ENCODE measurements at places on chromosomes 5 and 9. TPM values are rescaled to one million over a fixed set of nuclear protein-coding genes. Genes with fewer than 3 reads are reported as not detected.

GRCh38 chr5:148482697-148483462 is 99.1 kb downstream of the FBXO38 start:
- DNase-seq: peak; percentile 40

DNA sequence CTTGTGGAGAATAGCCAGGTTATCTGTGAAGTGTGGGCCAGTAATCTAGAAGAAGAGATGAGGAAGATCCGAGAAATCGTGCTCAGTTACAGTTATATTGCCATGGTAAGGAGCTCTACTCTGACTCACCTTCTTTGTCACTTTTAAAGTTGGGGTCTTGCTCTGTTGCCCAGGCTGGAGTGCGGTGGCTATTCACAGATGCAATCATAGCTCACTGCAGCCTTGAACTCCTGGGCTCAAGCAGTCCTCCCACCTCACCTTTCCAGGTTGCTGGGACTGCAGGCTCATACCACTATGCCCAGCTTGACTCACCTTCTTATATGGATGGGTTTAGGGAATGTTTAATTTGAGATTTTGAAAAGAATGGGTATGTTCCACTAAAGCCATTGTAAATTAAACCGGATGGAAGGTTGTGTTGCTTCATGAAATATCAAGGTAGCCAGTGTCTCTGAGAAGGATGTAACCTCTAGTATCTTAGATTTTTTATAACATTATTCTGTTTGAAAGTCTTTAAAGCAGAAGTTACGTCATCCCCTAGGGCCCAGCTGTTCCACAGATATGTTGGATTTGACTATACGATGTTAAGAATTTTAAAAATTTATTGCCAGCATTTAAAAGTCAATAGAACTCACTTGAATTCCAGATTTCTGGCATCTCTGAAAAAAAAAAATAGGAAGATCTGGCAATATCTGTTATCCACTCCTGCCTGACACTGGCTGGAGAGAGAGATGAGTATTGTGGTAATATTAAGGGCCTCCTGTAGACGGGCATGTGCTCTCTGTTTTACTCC is 5.1 kb downstream of the CNOT8 start:
- no peak for DNase-seq

DNA sequence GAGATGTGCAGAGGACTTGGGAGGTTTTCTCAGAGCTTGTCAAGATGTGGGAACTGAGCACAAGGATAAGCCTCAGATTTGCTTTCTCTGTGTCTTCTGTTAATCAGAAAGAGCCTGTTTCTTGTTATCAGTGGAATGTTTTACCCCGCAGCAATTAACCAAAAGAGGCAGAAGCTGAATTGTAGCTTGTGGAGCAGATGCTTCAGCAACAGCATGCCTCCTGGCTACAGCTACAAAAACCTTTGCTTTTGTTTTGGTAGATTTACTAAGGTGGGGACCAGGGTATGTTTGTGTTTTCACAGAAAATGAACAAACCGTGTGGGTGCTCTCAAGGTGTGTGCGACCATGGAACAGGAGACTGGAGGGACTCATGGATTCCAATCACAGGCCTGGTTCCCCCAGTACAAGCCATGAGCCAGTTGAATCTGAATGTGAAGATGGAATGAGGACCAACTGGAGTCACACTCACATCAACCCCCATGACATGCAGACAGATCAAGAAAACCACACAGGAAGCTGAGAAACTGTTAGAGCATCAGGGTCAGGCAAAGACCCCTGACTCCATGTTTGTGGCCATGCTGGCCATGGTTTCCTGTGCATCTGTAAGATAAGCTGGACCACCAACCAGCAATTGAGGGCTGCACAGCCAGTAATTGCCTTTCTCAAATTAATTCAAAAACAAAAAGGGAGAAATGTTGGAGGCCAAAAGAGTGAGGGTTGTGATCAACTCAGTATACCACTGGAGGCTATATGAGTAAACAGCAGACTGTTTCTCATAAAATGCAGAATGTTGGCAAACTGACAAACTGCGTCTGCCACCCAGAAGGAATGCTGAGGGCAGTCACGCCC is 6.9 kb downstream of the UGT3A2 start:
- peak; percentile 31 for DNase-seq

GRCh38 chr9:105053209-105053652 is 125.3 kb upstream of the ABCA1 start:
- peak; percentile 92 for DNase-seq

DNA sequence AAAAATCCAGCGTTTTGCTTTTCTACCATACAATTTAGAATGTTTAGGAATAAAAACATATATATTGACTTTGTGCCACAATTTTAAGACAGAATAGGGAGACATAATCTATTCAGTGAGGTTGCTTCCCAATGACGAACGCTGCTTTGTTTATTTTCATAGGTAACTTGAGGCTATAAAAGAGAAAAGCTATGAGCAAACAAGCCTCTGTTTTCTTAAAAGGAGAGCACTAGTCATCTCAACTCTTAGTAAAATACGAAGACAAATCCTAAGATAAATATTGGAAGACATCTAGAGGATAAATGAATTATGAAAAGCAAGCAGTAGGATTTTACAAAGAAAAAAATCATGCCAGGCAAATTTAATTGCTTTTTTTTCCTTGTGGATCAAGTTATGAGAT is 363.6 kb downstream of the ANXA1 start:
- no peak for DNase-seq

DNA sequence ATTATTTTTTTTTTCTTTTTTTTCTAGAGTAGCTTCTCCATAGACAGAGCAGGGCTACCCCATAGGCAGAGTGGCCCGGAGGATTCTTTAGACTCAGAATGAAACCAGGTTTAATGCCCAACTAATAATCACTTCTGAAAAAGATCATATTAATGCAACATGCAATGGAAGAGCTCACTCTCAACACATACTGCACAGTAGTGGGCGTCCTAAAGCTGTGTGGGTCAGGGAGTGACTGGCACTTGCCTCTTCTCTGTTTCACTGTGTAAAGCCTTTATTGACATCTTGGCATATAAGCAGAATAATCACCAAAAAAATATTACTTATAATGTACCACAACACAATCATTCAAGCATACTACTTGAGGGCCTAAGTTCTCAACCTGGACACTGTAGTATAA is 11.1 kb downstream of the PWWP2A start:
- DNase-seq: no peak

DNA sequence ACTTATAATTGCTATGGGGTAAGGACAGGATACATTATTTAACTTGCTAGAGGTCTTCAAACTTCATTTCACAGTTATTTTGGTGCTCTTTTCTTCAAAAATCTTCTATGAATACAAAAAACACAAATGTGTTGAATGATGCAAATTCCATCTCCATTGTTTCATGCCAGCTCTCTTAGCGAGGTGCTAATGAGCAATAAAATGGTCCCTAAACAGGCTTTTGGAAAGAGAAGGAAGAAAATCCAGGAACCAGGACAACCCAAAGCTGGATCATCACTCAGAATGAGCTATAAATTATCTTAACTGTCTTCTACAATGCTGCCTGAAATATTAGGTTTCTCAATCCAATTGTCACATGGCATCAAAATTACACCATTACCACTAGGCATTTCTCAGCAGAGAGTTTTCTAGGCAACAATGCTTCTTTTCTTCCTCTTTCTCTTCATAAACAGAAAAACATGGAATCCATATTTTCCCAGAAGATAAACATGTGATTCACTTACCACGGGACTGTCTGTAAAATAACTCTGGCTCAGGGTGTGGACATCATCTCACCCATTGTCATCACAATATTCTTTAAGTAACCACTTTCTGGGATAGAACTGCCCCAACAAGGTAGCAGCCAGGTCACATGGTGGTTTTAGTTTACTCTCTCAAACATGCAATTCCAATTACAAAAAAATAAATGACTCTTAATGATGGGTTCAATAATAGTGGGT is 249.4 kb downstream of the NPR3 start:
- DNase-seq: peak; percentile 93

DNA sequence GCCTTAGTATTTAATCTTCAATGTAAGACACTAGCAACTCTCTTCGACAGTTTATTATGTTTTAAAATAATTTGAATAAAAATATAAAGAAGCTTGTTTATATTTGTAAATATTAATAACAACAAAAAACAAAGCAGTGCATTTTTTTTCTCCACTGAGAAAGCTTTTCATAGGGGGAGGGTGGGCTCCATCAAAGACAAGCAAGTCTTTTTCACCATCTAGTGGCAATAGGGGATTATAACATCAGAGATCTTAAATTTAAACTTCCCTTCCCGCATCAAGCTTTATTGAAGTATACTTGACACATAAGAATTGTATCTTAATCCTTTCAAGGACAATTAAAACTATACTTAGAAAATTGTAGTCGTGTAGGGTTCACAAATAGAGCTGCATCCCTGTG is 9.3 kb upstream of the OR13F1 start:
- DNase-seq: no peak

GRCh38 chr9:5813824-5814223 is 19.1 kb downstream of the ERMP1 start:
- peak; percentile 63 for DNase-seq

DNA sequence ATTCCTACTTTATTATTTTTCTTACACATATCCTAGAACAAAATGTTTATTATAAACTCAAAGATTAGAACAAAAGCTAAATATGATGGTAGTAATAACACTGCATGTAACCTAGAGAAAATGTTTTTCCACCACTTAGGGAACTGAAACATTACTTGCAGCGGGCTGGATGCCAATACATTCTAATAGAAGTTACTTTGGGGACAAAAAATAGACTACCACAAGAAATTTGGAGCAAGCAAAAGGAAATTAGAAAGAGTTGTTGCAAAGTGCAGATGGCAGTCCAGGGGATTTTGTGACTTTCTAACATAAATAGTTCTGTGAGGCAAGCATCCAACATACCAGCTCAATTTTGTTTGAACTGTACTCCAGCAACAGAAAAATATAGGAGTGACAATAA is 255.3 kb upstream of the GRIN3A start:
- no peak for DNase-seq

DNA sequence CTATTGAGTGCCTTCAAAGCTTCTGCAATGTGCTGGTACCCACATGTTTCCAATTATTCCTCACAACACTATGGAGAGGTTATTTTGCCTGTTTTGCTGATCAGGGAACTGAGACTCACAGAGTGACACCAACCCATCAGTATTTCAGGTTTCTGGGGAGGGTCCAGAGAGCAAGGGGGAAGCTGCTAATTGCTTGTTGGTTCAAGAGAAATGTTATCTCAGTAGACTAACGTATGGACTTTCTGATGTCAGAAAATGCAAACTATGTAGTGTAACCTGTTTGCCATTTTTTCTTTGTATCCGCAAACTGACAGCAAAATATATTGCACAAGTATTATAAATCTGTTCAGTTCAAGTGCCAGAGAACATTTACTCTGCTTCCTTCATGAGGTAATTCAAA is 108.3 kb upstream of the MSX2 start:
- no peak for DNase-seq

DNA sequence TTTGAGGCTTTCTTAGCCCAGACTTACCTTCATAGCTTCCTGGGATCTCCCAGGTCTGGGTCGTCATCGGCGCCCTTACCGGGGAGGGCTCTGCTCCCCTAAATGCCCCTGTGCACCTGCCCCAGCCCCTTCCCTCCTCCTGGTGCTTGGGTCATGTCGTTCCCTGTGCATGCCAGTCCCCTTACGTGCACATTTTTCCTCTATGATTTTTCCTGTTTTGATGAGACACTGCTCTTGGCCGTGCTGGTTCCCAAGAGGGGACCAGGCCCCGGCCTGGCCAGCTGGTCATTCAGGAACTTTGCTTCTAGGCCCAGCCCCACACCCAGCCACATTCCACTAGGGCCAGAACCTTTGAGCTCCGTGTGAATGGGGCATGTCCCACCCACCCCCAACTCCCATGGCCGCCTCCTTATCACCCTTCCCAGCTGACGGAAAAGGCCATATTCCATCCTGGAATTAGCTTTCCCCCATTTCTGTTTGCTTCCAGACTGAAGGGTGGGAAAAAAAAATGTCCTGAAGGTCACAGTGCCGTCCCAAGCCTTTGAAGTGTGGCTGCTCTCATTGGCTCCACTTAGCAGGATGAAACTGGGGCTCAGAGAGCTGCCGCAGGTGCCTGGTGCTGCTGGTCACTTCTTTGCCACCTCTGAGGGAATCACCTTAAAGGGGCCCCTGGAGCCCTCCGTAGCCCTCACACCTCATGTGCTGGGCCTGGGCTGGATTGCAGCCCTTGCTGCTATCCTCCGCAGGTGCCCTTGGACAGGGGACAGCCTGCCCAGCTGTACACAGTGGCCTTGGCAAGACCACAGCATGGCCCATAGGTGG is 25.1 kb downstream of the ERGIC1 start:
- no peak for DNase-seq

DNA sequence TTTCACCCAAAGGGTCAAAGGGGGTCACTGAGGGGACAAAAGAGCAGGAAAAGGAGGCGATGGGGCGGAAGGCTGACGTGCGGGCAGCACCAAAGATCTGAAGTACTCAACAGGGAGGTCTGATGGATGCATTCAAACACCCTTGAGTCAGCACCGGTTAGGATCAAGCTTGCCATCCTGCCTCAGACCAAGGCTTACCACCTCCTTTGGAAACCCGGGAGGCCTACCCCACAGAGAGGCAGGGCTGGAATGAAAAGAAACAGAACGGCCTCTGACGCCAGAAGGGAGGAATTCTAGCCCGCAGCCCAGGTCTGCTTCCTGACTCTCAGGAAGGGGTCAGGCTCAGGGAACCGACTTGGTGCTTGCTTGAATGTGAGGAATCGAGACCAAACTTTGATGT is 125.6 kb downstream of the PAPPA start:
- DNase-seq: no peak

DNA sequence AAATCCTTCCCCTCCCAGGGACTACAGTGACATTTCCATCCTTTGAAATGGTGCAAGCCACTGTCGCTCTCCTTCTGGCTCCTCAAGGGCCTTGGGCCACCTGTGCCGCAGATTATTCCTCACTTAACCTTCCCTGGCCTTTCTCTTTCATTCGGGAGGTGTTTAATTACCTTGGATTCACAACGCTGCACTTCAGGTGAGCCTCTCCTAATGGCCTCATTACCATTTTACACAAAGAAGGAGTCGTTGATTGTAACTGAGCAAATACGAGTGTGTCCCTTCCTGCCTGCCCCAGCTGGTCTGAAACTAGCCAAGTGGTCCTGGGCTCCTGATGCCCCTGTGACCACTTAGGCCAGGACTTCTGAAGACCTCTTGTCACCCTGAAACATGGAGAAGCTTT is 205.0 kb downstream of the CRB2 start:
- no peak for DNase-seq

- DNase-seq: no peak
Observed at GRCh38 chr5:81269751-81270393, 31.5 kb upstream of the ZCCHC9 start.

The ZNF462 gene
- polyA plus RNA-seq: 9.1 TPM

The TRAF1 gene
- polyA plus RNA-seq: 0.28 TPM

The SLC34A1 gene
- 0.02 TPM for polyA plus RNA-seq

The SV2C gene
- under 0.01 TPM for polyA plus RNA-seq

The SEMA5A gene
- polyA plus RNA-seq: 5.3 TPM

The CARTPT gene
- polyA plus RNA-seq: not detected

The LRSAM1 gene
- polyA plus RNA-seq: 9.1 TPM

The ANKRD33B gene
- 0.50 TPM for polyA plus RNA-seq

The SPATA31A3 gene
- polyA plus RNA-seq: not detected

The DEPDC1B gene
- 19.6 TPM for polyA plus RNA-seq

The EIF4E1B gene
- not detected for polyA plus RNA-seq
